ENCODE measurements at places on chromosomes 7 and 10.

DNA sequence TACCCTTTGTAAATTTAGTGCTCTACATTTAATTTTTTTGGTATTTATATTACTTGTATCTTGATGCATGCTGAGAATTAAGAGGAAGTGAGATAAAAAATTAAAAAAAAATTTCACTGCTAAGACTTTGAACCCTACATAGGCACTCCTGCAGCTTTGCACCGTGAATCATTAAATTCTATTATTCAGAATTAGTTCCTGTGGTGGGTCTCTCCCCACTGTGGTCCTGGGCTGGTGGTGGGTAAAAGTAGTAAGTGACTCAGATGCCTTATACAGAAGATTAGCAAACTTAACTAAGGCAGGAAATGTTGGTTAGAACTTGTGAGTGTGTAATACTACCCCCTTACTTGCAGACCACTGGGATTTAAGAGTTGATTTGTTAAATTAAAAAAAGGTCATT lies 72.6 kb downstream of the AP3M1 start:
- DNase-seq = peak; percentile 7

GRCh38 chr7:111911166-111911961 lies 294.8 kb downstream of the DOCK4 start:
- no peak for DNase-seq

DNA sequence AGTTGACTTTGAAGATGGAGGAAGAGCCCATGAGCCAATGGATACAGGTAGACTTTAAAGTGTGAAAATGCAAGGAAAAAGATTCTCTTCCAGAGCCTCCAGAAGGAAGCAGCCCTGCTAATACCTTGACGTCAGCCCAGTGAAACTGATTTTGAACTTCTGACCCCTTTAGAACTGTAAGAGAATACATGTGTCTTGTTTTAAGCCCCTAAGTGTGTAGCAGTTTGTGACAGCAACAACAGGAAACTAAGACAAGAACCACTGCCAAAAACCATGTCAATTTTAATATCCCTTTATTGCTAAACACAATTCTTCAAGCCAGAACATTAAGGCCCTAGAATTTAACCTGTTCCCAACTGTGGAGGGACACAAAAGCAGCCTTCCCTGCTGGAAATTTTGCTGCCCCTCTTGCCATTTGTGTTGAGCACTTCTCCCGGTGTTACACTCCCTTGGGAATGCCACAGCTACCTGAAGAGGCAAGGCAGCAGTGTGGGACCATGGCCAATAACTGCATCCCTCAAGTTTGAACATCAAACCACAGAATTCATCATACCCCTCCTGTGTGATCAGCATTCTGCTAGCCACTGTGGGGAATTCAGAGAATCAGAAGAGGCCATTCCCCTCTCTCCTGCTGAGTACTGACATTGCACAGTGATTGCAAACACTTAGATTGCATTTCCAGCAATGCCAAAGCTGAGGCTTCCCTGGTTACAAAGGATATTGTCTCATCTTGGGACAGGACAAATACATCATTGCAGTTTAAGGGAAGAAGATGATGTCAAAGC lies 12.3 kb upstream of the CCDC172 start:
- DNase-seq = no peak

GRCh38 chr7:39199951-39200350 lies 222.2 kb downstream of the POU6F2 start:
- no peak for DNase-seq

GRCh38 chr7:73518470-73518869 lies 3.6 kb downstream of the BAZ1B start:
- no peak for DNase-seq

DNA sequence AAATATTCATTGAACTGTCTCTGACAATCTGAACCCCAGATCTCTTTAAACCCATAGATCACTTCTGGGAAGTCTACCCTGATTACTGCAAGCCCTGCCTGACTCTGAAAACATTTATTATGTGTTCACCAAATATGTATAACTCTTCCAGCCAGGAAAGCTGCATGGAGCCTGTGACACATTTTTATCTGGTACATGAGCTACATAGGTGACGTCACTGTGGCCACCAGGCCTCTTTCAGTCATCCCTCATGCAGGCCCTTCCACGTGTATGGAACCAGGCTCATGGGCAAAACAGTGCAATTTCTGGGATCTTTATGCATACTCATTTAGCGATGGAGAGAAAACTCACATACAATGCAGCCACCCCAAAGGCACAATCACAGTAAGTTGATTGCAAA lies 133.9 kb upstream of the NUPR2 start:
- no peak for DNase-seq

DNA sequence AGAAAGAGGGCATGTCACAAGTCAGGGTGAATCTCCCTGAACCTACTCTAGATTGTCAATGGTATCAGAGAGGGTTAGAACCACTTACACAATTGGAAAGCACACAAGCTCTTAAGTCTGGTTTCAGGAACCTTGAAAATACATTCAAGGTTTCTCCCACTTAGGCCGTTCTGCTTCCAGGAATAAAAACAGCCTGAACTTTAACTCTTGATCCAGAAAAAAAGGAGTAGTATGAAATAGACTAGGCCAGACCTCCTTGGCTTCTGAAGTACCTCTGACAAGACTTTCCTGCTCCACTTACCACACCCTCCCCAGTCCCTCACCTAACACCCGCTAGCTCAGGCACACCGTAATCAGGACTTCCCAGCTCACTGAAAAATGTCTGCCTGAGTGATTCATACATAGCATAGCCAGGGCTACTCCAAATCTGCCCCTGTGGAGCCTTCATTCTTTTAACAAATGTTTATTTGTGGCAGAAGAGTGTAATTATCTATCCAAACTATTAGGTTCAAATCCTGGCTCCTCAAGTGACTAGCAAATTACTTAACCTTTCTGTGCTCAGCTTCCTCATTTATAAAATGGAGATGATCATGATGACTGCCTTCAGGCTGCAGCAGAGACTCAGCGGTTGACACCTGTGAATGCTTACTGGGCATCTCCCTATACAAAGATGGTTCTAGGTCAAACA lies 30.3 kb upstream of the IL6 start:
- peak; percentile 6 for DNase-seq

DNA sequence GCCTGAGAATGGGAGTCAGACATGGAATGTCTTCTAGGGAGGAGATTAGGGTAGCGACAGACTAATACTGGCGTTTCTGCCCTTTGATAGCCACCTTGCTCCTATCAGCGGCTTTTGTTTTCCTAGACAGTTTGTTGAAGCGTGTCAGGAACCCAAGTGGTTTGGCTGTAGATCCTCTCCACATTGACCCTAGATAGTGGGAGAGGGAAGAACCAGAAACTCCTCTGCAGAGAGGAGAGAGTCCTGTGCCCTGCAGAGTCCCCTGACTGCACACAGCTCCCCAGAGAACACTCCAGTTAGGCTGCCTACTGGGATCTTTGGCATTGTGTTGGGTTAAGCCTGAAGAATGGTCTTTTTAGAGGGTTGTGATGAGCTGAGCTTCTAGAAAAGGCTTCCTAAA lies 2.4 kb downstream of the MEPCE start:
- DNase-seq = no peak

- DNase-seq = no peak
Measured at GRCh38 chr7:120169996-120170783, 102.8 kb upstream of the KCND2 start.

- no peak for DNase-seq
Measured at GRCh38 chr10:77531441-77532001, 106.1 kb downstream of the KCNMA1 start.

- DNase-seq = no peak
Measured at GRCh38 chr7:2622869-2623697, 8.7 kb upstream of the TTYH3 start.

All from stimulated activated CD4-positive, alpha-beta T cell treated with anti-CD3 and anti-CD28 coated beads, TNF-alpha, amount 100 ng/mL, for 24 hours (primary cell).